SJSA1 (cell line): ENCODE measurements at places on chromosomes 13 and 19. TPM values are rescaled to one million over a fixed set of nuclear protein-coding genes. Genes with fewer than 3 reads are reported as not detected.

KCNRG gene
- total RNA-seq = 1.9 TPM in 1 of 2 replicates, not detected in the other

IRS2 gene
- 6.0 and 8.1 TPM in 2 replicates for total RNA-seq

ZNF331 gene
- 4.8 and 7.4 TPM in 2 replicates for total RNA-seq

IL11 gene
- total RNA-seq = 116 and 141 TPM in 2 replicates

CYP2A13 gene
- not detected in 2 replicates for total RNA-seq

DNA sequence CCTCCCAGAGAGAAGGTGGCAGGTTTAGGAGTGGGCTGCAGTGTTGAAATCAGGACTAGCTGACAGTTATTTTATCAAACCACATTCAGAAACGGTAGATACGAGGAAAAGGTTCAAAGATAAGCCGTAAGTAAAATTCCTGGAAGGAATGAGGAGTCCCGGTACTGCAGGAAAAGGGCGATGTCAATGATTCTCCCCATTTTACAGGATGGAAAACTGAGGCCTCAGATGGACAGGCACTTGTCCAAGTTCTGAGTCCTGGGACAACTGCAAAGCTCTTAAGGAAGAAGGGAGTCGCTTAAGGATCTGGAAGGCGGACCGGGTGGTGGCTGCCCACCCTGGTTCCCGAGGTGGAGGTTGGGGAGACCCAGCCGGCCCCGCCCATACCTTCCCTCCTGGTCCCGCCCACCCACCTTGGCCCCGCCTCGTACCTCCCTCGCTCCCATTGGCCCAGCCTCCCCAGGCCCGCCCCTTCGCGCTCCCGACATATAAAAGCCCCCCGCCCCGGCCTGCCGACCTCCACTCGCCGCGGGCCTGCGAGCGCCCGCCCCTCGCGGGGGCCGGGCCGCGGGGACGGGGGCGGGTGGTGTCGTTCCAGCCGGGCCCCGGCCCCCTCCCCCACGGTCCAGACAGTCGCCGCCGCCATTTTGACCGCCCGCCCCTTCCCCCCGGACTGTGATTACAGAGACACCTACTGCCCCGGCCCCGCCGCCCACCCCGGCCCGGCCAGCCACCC is 603 bp downstream of the RFX1 start:
- peak; percentile 89 for DNase-seq

- no peak for DNase-seq
These were observed 27.0 kb downstream of the SPTBN4 start for GRCh38 chr19:40493778-40494177.

- DNase-seq = no peak
These were observed 885 bp downstream of the MLNR start for GRCh38 chr13:49220856-49221589.

- DNase-seq = no peak
These were observed 115.4 kb upstream of the TMTC4 start for GRCh38 chr13:100789968-100790367.

GRCh38 chr13:35225159-35225558 is 251.3 kb downstream of the MAB21L1 start:
- no peak for DNase-seq

DNA sequence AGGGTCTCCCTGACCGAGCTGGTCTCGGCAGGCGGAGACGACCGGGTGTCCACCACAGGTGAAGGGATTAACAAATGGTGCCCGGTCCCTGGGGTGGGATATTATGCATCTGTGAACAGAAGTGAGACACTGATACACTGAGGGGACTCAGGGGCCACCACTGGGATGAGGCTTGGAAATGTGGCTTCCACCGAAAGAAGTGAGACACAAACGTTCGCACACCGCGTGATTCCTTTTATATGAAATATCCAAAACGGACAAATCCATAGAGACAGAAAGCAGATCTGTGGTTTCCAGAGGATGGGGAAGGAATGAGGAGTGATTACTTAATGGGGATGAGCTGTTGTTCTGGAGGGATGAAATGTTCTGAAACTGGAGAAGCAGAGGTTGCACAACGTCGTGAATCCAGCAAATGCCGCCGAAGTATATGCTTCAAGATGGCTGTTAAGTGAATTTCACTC is 47.5 kb downstream of the C13orf46 start:
- no peak for DNase-seq

- DNase-seq = no peak
These were observed 52.1 kb downstream of the STK24 start for GRCh38 chr13:98524793-98525192.
